ENCODE measurements at places on chromosomes 13 and 19. TPM values are rescaled to one million over a fixed set of nuclear protein-coding genes. Genes with fewer than 3 reads are reported as not detected.

Gene ZNF177
- total RNA-seq = 1.7 TPM

Gene ZNF132
- 7.4 TPM for total RNA-seq

Gene SLAIN1
- 44.7 TPM for total RNA-seq

Gene IGSF23
- not detected for total RNA-seq

GRCh38 chr13:41384749-41385503, 72.4 kb upstream of the RGCC start:
- DNase-seq = peak; percentile 42

- DNase-seq = no peak
Measured at GRCh38 chr19:29484876-29485275, 40.9 kb upstream of the VSTM2B start.

DNA sequence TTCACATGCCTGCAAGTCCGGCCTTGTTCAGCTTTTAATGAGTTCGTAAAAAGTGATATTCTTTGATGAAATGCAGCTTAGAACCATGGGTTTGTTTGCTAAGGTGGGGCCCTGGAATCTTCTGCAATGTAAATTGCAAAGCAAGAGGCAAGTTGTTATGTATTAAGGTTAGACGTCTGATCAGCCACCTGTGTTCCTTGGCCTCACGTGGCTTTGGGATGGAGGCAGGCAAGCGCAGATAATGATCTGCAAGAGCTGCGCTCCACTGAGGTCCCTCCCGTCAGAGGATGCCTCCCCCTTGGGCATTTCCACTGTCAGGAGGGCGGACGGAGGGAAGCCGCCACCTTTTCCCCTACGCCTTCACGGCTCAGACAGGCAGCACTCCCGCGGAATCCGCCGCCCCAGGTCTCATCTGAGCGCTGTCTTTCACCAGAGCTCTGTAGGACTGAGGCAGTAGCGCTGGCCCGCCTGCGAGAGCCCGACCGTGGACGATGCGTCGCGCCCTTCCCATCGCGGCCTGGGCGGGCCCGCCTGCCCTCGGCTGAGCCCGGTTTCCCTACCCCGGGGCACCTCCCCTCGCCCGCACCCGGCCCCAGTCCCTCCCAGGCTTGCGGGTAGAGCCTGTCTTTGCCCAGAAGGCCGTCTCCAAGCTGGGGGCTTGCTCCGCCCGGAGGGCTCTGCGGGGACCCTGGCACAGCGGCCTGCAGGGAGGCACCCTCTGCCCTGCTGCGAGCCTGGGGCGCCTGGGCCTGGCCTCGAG, 110.9 kb downstream of the CRYL1 start:
- no peak for DNase-seq

DNA sequence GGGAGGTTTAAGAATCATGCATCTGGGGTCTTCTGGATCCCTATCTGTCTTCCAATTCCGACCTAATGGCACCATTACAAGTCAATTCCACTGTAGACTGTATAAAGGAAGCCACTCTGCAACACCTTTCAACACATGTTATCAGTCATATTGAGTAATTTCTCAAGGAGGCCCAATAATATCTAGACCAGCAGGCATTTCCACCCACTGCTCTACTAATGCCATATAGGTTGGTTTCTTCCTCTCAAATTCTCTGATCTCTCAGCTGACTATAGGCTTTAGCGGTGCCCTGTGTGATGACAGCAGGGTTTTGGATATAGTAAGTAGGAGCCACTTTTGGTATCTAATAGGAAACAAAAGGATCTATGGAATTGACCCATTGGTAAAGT, 12.4 kb upstream of the ITM2B start:
- no peak for DNase-seq

DNA sequence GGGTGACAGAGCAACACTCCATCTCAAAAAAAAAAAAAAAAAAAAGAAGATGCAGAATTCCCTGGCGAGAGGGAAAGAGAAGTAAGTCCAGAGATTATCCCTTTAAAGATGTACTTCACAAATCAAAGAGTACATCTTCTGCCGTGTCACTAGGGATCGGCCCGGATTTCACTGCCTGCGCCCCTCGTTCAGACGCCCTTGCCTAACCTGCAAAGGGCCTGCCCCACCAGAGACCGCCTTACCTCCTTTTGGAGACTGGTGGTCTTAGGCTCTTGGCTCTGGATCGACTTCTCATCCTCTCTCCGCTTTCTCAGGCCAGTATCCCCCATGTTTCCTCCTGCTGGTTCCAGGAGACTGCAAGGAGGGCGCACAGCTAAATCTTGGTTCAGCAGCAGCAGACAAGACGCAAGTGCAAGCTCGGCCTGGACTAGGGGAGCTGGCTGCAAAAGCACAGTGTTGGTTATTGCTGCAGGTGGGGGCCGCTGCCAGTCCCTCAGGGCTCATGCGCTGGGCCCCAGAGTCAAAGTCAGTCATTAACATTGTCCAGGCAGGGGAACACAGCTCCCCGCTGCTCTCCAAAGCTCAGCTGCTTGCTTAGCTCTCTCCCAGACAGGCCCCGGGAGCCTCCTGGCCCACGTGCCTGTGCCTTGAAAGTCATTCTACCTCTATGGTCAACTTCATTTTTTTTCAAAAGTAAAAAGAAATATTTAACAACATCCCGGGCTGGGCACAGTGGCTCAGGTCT, 1.2 kb downstream of the SLC7A9 start:
- no peak for DNase-seq

DNA sequence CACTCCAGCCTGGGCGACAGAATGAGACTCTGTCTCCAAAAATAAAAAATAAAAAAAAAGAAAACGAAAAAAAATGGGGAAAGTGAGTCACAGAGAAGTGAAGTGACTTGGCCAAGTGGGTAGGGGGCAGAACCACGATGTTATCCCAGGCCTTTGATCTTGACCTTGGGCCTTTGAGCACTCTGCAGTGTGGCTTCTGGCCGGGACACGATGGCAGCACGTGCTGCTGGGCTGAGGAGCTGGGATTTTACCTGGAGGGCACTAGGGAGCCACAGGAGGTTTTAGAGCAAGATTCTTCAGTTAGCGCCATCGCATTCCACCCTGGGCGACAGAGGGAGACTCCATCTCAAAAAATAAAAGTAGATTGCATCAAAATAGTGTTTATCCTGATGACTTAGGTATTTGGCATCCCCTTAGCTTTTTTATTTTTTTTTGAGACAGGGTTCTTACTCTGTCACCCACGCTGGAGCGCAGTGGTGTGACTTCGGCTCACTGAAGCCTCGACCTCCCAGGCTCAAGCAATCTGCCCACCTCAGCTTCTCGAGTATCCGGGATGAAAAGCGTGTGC, 4.3 kb upstream of the TLE5 start:
- DNase-seq = no peak

DNA sequence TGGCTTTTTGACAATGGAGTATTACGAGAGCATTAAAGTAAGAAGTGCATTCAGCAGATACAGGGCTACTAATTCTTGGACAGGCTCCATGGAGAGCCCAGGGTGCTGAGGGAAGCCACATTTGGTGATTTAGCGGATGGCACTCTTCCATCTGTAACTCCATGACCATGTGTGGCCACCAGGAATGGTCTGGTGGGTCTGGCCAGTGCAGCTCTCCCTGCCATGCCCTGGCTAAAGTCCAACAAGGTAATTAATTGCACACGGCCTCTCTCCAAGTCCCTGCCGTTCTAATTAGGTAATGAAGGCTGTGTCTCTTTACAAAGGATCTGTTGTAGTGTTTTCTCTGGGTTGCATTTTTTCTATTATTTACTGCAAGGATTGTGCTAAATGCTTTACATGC, 4.3 kb upstream of the ZFR2 start:
- no peak for DNase-seq

DNA sequence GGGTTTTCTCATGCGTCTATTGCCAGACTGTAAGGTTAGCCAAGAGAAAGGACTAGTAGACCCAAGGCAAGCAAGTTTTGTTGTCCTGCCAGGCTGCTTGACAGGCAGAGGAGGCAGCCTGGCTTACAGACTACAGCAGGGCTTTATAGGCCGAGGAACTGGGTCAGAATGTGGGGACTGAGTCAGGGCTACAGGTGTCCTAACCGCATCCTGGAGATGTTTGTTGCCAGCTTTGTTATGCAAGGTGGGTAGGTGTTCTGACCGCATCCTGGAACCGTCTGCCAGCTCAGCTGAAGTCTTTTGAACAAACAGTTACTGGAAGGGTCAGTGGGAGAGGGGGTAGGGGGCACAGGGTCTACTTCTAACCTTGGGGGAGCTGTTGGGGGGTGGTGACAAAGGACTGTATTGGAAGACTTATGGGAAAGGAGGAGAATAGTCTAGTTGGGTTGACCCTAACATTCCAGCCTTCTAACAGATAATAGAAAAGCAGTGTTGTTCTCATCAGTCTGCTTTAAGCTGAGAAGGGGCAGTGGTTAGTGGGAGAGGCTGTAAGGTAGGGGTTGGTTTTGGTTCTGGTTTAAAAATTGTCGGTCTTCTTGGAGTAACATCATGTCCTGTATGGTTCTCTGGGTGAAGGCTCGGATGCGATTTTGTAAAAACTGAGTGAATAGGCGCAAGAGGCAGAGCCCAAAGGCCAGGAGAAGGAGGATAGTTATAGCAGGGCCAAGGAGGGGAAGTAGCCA, 913.8 kb upstream of the SLITRK5 start:
- DNase-seq = no peak

DNA sequence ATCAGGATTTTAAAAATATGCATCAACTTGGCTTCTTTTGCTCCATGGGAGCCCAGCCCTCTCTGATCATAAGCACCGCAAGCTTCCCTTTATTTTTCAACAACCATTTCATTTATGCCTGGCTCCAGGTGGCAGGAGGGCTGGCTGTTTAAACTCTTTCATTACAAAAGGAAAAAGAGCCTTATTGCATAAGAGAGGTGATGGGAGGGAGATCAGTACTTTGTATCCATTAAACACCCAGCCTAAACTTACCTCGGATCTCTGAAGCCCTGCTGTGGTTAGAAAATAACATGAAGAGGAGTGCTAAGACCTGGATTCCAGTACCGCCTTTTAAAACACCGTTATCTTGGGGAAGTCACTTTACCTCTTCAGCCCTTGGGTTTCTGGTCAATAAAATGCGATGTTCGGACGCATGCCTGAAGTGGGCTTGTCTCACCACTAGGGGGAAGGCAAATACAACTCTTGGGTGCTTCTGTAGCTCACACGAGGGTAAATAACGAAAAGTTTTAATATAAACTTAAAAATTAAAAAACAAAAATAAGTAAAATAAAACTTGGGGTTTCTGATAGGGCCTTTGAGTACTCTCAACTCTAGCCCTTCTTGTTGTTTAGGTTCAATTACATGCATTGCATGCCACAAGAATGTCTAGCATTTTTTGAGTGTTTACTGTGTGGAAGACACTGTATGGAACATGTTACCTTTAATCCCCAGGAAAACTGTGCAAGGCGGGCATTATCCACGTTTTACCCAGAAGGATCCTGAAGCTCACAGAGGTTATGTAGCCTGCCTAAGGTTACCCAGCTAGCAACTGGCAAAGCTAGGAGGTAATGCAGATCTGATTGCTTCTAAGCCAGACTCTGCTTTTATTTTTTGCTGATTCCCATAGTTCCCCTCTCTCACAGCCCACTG, 240.3 kb downstream of the LMO7 start:
- peak; percentile 67 for DNase-seq

DNA sequence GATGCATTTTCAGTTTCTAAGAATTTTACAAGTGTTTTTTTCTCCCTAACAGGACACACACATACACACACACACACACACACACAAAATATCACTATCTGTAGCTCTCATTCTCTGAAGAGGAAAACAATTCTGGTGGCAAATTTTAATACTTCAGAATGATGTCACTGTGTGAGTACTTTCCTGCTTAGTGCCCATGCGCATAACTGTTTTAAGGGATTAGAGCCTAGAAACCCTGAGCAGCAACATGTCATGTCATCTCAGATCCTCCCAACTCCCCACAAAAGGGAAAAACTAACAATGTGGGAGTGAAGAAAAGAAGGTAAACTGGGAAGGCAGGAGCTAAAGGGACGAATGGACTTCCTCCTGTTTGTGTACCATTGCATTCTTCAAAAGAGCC, 401.2 kb downstream of the SPRY2 start:
- DNase-seq = no peak

- no peak for DNase-seq
Measured at GRCh38 chr19:51691074-51691583, 2.0 kb upstream of the SPACA6 start.

- peak; percentile 79 for DNase-seq
Measured at GRCh38 chr13:27621366-27622101, at the start of gene POLR1D. POLR1D (plus strand) TSS chr13:27621892; CDS start chr13:27621984, 92 bp downstream.

DNA sequence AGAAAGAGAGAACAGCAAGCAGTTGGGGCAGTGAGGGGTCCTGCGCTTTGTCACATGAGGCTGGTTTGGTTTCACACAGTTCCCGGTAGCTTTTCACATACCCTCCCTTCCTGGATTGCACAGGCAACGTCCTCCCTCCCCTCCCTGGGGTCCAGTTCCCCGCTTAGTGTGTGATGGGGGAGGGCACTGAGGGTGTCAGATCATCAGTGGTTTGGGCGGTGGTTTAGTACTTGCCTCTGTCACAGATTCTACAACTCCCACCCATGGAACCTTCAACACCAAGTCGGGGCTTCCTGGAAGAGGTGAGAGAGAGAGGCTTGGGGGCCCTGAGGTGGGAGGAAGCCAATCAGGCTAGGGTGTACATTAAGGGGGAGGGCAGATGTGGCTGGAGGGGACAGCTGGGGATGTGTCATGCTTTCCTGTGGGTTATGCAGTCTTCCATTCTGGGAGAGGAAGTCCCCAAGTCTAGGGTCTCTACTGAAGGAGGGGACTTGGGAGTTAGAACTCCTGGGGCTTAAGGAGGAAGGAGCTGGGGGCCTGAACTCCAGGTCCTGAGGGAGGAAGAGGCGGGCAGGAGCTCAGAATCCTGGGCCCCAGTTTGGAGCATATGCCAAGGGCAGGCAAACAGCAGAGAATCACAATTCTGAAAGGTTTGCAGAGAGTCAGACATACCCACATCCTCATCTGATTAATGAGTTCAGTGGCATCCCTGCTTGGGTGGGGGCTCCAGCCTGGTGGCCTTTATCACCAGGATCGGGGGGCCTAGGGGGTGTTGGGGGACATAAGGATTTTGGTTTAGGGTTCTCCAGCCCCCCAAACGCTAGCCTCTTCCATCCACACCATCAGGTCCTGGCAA, at the start of gene NKG7:
NKG7 (minus strand) TSS at position 6 of the 856 bp plus-strand sequence. CDS start 119 bp downstream, outside the sequence.
- no peak for DNase-seq

- DNase-seq = no peak
Measured at GRCh38 chr19:23160766-23161165, 43.9 kb downstream of the ZNF730 start.

- no peak for DNase-seq
Measured at GRCh38 chr13:113629866-113630265, 28.1 kb downstream of the ATP4B start.

DNA sequence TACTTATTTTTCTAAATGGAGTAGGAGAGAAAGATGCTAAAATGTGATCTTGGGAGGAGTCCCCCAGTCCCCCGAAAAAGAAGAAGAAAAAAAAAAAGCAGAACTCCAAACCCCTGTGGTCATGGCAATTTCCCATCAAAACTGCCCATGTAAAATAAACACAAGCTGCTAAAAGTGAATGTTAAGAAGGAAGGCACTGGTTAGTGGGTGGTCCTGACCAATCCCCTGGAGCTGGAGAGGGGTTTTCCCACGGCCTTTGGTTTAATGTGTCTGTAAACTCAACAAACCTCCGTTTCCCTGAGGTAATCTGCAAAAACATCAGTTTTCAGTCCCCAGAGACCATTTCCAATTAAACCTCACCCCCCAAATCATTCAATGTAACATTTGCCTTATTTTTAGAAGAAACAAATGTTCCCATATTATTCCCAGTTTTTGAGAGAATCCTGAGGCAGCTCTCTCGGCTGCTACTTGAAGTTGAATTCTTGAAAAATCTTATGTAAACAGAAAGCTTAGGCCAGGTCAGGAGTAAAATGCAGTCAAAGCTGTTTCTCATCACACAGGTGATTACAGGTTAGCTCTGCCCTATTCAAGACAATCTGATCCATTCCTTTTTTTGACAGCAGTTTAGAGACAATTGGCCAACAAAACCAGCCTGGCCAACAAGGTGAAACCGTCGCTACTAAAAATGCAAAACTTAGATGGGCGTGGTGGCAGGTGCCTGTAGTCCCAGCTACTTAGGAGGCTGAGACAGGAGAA, 17.0 kb downstream of the RAB3D start:
- DNase-seq = peak; percentile 33
